SHP77 treated with DMSO at 0.1 percent for 48 hours (cell line): ENCODE measurements at places on chromosomes 7 and 10.

- DNase-seq: no peak
Observed at GRCh38 chr7:134761266-134761665, 18.2 kb upstream of the CALD1 start.

DNA sequence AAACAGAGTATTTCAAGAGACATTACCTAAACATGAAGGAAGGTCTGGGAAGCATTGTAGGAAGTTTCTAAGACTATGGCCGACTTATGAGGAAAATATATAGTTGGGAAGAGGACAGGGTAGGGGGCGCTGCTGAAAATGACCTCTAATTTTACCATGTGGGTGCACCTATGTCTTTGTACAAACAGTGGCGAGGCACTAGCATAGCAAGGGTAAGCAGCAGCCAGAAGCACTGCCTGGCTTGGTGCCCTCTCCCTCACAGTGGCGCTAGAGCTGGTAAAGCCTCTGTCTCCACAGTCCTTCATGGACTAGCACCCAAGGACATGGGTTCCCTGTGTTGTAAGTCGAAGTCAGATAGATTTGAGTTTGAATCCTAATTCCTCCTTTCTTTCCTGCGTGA is 461.2 kb downstream of the INHBA start:
- no peak for DNase-seq

- no peak for DNase-seq
Observed at GRCh38 chr7:16026253-16027020, 340.0 kb upstream of the MEOX2 start.

- no peak for DNase-seq
Observed at GRCh38 chr10:22345301-22346095, at the start of gene SPAG6. SPAG6 (plus strand) TSS chr10:22345496; CDS start chr10:22345612, 116 bp downstream.

- no peak for DNase-seq
Observed at GRCh38 chr10:110190170-110190569, 17.2 kb upstream of the MXI1 start.

- DNase-seq: no peak
Observed at GRCh38 chr7:157404845-157405481, 68.2 kb downstream of the DNAJB6 start.

DNA sequence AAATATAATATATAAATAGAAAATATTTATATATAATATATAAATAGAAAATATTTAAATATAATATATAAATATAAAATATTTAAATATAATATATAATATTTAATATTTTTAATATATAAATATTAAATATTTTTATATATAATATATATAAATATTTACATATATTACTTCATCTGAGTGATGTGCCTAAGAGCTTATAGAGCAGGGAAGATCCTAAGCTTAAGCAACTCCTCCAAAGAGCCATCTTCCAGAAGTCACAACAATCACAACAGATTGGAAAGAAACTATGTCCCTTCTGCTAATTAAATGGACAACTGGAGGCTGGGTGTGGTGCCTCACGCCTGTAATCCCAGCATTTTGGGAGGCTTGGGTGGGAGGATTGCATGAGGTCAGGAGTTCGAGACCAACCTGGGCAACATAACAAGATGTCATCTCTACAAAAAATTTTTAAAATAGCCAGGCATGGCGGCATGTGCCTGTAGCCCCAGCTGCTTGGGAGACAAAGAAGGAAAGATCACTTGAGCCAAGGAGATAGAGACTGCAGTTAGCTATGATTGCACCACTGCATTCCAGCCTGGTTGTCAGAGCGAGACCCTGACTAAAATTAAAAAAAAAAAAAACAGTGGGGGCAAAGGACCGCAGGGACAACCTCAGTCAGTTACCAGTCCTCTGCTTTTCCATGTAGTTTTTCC is 198.7 kb downstream of the SKIDA1 start:
- no peak for DNase-seq

DNA sequence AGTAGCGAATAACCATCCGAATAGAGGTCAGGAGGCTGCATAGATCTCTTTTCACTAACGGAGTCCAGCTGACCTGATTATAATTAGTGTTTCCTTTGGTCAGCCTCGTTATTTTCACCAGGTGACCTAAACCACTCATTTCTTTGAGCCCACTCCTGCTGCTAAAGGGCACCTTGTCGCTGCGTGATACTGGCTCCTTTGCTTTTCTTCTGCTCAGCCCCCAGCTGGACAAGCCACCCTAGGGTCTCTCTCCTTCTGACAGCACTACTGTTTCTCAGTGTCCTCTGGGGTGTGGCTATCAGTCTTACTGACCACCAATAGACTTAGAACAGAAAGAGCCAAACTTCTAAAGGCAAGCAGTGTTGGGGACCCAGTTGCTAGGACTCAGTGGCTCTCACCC is 2.7 kb upstream of the IGFBP3 start:
- no peak for DNase-seq

DNA sequence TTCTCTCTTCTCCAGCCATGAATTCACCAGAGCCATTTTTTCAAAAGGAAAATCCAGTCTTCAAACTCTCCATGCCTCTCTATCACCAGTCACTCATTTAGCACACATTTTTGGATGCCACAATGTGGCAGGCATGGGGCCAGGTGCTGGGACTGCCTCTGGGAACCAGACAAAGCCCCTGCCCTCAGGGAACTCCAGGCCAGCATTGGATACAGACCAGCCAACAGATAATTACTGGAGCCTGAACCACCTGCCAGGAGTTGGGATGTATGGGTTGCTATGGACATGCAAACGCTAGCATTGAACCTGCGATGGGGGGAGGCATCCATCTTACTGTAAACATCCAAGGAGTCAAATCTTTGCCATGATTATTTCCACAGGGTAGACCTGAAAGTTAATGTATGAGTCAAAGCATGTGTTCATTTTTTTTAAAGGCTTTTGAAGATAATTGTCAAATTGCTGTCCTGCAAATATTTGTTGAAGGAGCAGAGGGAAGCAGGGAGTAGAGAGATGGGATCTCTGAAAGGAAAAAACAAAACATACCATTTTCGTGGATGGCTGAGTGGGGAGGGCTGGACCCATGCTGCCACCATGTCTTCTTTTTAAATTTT is 43.2 kb downstream of the SRRM3 start:
- DNase-seq: no peak
